Osteocyte (in vitro differentiated cells): ENCODE measurements at places on chromosomes 4 and X. TPM values are rescaled to one million over a fixed set of nuclear protein-coding genes. Genes with fewer than 3 reads are reported as not detected.

DNA sequence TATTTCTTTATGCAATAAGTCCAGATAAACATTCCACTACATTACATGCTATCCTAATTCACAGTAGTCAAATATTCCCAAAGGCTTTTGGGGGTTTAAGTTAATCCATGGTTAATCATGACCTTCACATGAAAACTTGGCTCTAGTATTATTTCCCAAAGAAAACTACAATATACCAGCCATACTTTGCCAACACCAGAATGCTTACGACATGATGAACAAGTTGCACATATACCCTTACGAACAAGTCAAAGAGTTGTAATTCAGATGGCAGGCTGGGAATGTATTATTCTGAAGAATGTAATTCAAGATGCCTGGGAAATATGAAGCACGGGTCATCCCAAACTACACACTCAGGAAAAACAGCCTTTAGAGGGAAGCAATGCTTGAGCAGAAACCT is 499.6 kb downstream of the PPARGC1A start:
- H3K4me1 ChIP-seq, result peaks cover 11% of the 10 kb centered on the region
- H3K4me3 ChIP-seq, result no peak overlapping the region
- peak overlapping the region; percentile 50 for H3K27ac ChIP-seq
- no peaks in the 10 kb centered on the region for H3K27me3 ChIP-seq

Gene TCP11X2
- not detected in 2 replicates for total RNA-seq

DNA sequence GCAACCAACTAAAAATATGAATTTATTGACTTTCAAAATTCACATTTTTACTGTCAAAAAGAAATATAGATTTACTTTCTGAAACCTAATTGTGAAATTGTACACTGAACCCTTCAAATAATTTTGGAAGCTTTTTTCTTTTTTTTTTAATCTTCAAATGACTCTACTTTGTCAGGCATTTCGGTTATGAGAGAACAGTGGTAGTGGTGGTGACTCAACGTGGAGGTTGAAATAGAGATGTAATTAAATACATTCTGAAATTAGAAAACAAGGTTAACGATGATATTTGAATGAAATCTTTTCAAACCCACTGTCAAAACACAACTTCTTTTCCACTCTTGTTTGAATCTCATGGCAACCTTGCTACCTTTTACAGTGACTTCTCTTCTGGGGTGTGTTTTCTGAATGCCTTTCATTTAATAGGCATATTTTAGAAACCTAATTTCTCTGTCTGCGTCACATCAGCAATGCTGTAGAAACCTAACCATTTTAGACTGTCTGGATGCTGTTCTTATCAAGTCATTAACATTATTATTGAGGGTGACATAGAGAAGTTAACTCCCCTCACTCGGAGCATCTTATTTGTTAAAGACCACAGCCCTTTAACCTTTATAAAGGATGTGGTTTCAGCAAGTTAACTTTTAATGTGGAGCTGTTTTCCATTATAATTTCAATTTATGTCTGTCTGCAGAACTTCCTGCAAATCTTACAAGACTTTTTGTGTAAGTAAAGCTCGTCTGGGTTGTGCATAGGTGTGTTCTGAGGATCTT is 136.8 kb downstream of the PCDH7 start:
- H3K36me3 ChIP-seq, result no peaks in the 10 kb centered on the region
- H3K27ac ChIP-seq, result peak overlapping the region; percentile 65
- H3K4me1 ChIP-seq, result peaks cover 50% of the 10 kb centered on the region

DNA sequence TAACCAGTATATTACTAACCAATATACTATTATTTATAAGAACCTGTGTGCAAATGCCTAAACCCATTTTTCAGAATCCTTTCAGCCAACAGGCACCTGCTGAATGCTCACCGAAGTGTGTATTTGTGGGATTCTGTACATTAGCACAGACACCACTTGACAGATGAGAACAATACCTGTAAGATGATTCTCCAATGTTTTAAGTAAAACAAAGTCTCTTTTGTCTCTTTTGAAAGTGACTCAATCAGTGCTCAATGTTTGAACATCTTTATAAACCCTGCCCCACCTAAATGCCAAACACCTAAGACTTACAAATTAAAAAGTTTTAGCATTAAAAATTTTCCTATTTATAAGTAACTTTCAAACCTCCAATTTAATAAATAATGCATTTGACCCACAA is 763 bp downstream of the ASB9 start:
- no peaks in the 10 kb centered on the region for H3K27me3 ChIP-seq
- H3K27ac ChIP-seq, result no peak overlapping the region
- no peaks in the 10 kb centered on the region for H3K36me3 ChIP-seq
- H3K4me1 ChIP-seq, result peaks cover 4% of the 10 kb centered on the region
- no peak overlapping the region for H3K4me3 ChIP-seq
- no peak for DNase-seq

DNA sequence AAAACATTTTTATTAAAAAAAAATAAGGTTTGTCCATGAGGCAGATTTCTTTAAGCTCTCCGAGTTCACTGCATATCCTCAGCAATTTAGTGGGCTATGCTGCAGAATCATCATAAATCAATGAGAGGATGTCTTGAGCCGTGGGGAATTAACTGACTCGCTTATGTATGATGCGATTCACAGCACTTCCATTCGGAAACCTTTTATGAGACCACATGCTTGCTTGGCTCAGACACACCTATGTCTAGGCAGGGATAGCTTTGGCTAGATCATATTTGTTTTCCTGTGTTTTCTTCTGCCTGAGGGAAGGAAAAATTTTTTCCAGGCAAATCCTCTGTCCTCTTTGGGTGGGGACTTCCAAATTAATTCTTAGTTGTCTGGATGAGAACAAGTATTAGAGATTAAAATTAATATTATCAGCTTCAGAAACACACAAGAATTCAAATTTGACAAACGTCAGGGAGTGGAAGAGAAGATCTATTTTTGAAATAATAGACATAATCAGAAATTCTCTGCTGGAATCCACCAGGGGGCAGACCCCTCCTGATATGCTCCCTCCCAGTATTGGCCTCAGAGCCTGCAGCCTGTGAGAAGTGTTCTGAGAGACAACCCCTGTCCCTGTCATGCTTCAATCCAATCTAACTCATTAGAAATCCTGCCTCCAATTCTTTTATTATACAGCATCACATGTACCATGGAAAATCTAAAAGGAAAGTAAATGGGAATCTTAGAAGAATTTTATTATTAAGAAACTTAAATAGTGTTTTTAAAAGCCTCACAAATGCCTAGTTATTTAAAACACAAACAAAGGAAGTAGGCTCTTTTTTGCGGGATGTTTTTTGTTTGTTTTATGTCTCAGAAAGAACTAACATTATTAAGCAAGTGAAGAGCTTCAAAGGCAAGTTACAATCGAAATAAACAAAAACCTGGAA is 345.1 kb upstream of the TACR3 start:
- no peak overlapping the region for H3K27ac ChIP-seq
- no peak overlapping the region for H3K4me3 ChIP-seq
- H3K4me1 ChIP-seq, result no peaks in the 10 kb centered on the region
- DNase-seq, result no peak
- H3K27me3 ChIP-seq, result no peaks in the 10 kb centered on the region

Gene SPP1
- total RNA-seq, result 5.6 and 6.5 TPM in 2 replicates

Gene CACNA1F
- not detected in 2 replicates for total RNA-seq

- no peaks in the 10 kb centered on the region for H3K36me3 ChIP-seq
- DNase-seq, result no peak
- H3K27me3 ChIP-seq, result peaks cover 42% of the 10 kb centered on the region
- no peaks in the 10 kb centered on the region for H3K4me1 ChIP-seq
- no peak overlapping the region for H3K4me3 ChIP-seq
- H3K27ac ChIP-seq, result no peak overlapping the region
Observed at GRCh38 chr4:57442831-57443291, 332.7 kb upstream of the IGFBP7 start.

DNA sequence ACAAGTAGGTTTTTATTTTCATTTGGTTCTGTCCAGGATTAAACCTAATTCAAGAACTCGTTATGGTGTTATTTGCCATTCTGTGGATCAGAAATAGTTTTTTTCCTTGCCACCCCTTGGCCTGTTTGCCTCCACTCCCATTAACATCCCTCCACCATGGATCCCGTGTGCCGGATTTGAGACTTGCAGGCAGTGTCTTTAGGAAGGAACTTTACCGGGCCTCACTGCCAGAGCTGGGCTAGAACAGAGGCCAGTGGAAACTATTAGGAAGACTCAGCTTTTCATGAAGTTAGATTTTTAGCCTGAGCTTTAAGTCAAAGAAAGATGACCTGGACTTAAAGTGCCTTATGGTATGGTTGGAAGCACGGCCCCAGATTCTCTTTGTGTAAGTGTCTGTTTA is 2.4 kb downstream of the KLHL2 start:
- H3K4me1 ChIP-seq, result peaks cover 48% of the 10 kb centered on the region
- H3K27ac ChIP-seq, result no peak overlapping the region
- H3K36me3 ChIP-seq, result no peaks in the 10 kb centered on the region
- no peak for DNase-seq

DNA sequence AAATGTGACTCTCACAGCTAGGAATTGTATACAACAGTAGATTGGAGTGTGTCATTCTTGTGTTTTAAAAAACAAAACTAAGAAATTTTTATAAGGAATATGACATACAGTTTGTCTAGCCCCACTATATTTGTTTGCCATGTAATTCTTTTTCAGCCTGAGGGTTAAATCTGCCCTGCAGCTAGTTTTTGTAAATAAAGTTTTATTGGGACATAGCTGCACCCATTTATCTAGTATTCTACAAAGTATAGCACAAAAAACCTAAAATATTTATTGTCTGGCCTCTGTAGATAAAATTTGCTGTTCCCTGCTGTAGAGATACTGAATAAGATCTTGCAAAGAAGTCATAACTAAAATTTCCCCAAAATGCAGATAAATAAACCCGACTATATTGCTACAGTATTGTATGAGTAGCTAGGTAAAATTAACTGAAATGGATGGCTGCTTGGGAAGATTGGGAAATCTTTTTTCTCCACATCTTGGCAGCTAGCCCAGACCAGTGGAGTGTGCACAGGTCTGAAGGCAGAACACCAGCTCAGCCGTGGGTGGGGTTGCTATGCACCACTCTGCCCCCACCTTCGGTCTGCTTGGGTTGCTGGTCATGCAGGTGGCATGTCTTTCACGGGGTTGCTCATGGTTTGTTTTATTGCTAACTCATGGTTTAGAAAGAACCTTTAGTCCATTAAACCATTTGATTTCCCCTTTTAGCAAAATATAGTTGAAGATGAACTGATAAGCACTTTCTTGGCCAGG is 127.9 kb downstream of the KLHL8 start:
- H3K27ac ChIP-seq, result peak overlapping the region; percentile 27
- H3K36me3 ChIP-seq, result peaks cover 11% of the 10 kb centered on the region
- DNase-seq, result no peak
- peaks cover 11% of the 10 kb centered on the region for H3K4me1 ChIP-seq
